ENCODE measurements at places on chromosomes 6 and 20.

DNA sequence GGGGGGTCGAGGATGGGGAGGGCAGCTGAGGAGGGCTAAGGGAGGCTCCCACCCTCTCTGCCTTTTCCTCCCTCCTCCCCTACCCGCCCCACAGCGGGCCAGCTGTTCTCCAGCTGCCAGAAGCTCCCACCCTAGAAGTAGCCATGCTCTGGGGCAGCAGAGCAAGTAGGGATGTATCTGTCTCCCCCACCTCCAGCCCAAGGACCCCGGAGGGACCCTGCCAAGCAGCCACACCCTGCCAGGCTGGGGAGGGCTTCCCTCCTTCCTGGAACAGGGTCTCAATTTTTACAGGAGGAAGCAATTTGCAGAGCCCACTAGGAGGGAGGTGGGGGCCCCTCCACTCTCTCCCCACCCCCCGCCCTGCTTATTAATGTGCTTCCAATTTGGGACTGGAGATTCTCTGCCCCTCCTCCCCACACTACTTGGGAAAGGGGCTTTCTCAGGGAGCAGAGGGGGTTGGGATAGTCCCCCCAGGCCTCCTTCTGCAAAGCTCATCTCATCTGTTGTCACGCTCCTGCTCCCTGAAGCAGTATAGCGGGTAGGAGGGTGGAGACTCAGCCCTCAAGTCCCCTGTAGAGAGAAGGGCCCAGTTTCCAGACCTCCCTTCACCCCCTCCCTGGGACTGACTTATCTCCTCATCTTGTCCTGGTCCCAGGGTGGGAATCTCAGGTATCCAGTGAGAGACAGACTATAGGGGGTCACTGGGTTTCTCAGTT lies 4.5 kb downstream of the TEAD3 start:
- DNase-seq: no peak

DNA sequence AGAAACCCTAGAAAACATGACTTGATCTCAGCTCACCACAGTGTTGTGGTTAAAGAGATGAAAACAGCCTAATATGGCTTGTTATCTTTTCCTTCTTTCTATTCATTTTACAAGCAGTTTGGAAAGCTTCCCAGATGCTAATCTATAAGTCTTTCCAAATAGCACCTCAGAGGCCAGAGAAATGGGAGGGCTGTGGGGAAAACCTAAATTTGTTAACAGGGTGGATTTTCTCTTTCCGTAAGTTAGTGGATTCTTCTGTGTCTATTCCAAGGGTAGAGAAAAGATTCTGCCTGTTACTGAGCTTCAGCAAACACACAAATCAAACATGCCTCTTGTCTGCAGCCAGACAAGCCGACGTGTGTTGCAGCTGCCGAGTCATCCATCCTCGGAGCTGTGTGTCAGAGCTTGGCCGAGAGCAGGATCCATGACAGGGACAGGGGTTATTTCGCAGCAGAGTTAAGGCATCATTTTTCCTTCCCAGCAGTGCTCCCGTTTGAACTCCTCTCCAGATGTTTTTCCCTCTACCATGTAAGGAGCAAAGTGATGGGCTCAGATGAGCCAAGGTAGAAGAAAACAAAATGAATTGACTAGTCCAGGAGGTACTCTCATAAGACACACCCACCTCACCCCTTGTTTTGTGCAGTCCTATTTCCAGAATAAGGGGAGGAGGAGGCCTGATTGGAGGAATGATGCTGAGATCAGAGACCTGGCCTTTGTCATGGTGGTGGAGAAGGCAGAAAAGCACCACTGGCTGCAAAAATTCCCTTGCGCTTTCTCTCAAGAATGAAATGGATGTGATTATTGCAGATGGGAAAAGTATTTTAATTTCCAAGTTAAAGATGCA lies 560.0 kb downstream of the C6orf118 start:
- DNase-seq: no peak

- no peak for DNase-seq
Measured at GRCh38 chr6:143535189-143535614, 23.7 kb upstream of the FUCA2 start.

DNA sequence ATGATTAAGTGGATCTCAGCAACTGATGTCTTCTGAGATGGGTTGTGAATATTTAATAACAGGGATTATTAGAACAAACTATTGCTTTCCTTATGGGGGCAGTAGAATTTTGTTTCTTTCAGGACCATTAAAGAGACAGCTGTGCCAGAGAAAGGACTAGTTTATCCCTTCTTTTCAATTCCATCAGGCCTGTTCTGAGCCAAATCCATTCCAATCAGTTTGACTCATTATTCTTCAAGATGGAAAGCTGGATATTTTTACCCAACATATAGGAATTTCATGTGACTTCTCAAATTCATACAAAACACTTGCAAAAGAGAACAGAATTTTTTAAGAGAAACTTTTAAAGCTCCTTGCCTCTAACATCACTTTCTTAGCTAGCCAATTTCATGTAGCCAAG lies 722.0 kb upstream of the FLRT3 start:
- no peak for DNase-seq

- DNase-seq: no peak
Measured at GRCh38 chr6:18501663-18502013, 114.5 kb downstream of the RNF144B start.

DNA sequence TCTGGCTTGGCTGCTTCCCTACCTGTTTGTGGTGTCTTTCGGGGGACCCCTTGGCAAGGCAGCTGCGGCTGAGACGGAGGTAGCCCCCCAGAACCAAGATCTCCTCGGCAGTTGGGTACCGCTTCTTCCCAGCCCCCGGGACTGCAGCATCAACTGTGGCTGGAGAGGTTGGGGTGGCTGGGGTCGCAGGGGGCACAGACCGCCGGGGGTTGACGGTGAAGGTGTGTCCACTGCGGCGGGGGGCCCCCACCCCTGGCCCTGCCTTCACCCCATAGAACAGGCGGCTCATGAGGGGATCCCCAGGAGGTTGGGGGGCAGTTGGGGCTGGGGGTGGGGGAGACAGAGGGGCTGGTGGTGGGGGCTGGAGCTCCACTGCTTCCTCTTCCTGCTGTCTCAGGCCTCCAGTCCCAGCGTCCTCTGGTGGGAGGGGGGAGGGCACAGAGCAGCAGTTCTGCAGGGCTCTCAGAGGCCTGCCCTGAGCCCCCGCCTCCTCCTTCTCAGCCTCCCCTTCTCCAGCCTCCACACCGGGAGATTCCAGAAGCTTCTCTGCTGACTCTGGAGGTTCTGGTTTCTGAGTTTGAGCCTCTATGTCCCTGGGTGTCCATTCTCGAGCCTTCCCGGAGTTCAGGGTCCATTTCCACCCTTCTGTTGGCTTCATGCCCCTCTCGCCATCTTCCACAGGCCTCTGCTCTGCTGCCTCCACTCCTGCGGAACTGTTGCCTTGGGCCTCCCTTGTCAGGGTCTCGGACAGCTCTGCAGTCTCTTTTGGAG lies 1.9 kb downstream of the PPP1R18 start:
- DNase-seq: peak; percentile 66

DNA sequence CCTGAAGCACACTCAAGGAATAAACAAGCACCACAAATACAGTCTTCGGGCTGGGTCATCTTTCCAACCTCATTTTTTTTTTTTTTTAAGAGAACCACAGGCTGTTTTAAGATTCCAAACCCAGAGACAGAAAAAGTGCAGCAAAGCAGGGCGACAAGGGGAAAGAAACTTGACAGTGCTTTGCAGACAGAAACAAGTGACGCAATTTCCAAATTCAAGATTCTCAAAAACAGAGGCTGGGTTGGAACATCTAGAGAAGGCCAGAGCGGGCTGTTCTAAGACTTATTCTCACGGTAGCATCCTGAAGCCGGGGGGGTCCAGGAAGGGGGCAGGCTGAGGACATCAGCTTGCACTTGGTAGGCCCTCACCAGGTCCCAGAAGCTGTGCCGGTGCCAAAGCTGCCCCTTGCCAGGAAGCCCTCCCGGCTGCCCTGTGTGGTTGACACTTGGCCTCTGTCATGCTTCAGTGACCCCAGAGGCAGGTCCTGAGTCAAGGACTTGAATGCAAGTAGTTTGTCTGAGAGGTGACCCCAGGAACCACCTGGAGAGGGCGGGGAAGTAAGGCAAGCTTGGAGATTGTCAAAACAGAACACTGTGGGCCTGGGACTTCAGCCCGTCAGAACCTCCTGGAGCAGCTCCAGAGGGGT lies 50.5 kb downstream of the BMP7 start:
- DNase-seq: no peak

DNA sequence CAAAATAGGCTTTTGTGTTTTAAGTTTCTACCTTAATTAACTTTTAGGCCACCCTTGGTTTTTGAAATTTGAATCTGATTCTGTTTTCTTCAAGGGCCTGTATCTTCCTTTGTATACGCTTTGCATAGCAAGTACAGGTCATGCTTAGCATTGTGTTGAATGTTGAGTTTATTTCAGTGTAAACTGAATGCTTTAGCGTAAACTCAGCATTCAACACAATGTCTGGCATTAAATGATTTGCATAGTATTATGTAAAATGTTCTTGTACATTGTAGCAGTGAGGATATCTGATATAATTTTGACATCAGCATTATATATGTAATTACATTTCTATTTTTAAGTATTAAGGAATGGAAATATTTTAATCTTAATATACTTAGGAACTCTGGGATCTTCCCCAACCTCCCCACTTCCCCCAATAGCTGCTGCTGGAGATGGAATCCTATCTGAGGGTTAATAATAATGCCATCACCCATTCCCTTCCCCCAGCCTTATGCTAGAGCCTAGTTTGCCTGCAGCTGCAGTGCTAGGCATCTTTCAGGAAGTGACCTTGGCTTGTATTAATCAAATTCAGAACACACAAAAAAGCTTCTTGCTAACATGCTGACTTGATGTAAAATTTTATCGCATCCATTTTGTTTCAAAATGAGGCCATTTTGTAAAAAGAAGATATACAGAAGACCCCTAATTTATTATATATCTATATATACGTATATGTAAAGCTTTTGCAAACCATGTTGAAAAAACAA lies 73.1 kb downstream of the NCOA3 start:
- DNase-seq: peak; percentile 18

DNA sequence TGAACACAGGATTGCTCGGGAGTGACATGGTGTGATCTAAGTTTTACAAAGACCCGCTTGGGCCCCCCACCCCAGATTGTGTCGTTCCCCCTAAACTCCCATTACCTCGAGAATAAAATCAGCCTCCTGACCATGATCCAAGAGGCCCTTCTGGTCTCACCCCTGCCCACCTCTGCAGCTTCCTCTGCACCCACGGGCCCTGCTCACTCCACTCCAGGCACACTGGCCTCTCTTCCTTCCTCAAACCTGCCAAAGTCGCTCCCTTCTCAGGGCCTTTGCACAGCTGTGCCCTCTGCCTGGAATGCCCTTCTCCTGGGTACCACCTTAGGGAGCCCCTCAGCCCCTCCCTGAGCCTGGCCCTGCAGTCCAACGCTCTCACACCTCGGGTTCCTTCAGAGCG lies 17.9 kb downstream of the TGM2 start:
- DNase-seq: no peak

DNA sequence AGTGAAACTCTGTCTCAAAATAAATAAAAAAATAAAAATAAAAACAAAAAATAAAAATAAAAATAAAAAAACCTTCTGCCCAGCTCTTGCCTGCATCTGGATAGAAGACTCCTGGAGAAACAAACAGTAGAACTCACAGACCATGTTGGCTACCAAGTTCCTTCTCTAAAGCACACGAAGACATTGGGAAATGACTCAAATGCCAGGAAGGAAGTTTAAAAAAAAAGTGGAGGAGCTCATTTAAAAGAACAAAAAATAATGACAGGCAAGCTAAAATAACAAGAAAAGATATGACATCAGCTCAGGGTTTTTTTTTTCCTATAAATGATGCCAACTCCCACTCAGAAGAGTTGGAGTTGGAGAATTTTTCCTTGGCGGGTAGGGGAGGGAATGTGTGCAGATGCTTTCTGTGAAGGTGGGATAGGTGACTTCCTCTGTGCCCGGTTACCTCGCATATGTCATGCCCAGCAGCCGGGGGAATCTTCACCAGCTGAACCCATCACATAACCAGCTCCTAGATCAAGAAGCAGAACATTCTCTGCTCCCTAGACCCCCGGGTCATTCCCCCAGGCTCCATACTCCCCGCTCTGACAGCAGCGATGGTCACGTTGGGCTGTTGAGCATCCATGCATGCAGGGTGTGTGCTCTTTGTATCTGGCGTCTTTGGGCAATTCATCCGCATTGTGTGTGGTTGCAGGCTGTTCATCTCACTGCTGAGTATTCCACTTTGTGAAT lies 17.3 kb upstream of the CD93 start:
- DNase-seq: no peak

GRCh38 chr6:113433335-113433991 lies 423.7 kb upstream of the MARCKS start:
- no peak for DNase-seq

GRCh38 chr6:28488916-28489365 lies 26.7 kb downstream of the GPX6 start:
- no peak for DNase-seq

- no peak for DNase-seq
Measured at GRCh38 chr6:167819576-167819975, 7.1 kb upstream of the AFDN start.

DNA sequence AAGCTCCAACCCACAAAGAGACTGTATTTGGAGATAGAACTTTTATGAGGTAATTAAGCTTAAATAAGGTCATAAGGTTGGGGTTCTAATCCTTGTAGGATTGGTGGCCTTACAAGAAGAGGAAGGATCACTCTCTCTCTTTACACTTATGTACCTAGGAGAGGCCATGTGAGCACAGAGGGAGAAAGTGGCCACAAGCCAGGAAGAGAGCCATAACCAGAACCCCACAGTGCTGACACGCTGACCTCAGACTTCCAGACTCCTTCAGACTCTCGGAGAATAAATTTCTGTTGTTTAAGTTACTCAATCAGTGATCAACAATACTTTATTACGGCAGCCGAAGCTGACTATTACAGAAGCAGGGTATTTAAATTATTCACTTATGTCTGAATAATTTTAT lies 430.5 kb upstream of the EPHA7 start:
- DNase-seq: no peak

- no peak for DNase-seq
Measured at GRCh38 chr20:22523499-22524392, 60.6 kb downstream of the FOXA2 start.

- peak; percentile 46 for DNase-seq
Measured at GRCh38 chr20:49742948-49743347, 29.3 kb upstream of the B4GALT5 start.

DNA sequence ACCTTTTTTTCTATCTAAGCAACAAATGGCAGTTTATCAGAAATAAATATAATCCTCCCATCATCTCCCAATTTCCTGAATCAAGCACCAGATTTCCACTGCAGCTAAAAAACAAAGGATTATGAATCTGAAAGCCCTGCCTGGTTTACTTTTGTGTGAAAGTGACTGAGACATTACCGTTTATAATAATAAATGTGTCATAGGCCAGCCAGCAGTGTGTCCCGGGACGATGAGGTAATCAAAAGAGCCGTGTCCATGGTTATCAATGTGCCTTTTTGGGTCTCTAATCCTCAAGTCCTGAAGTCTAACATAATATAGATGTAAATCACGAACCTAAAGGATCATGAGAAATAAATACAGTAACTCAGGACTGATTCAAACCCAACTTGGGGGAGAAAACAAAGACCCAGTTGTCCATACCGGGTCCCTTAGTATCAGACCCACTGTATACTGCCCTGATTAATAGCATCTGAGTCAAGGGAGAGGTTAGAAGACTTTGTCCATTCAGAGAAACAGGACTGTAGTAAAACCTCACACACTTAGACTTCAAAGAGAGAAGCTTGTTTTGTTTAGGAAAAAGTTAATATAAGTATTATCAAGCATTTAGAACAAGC lies 149.1 kb downstream of the SASH1 start:
- DNase-seq: no peak

GRCh38 chr6:100657678-100658330 lies 193.1 kb upstream of the SIM1 start:
- DNase-seq: no peak

GRCh38 chr6:4581468-4582385 lies 194.5 kb upstream of the CDYL start:
- DNase-seq: no peak

- no peak for DNase-seq
Measured at GRCh38 chr20:64220420-64220819, 35.1 kb upstream of the PCMTD2 start.

- DNase-seq: no peak
Measured at GRCh38 chr6:143936778-143937667, 71.0 kb downstream of the PLAGL1 start.

Measured in HAP-1 (cell line).